MG63 (cell line): ENCODE measurements at places on chromosomes 16 and 17. TPM values are rescaled to one million over a fixed set of nuclear protein-coding genes. Genes with fewer than 3 reads are reported as not detected.

DNA sequence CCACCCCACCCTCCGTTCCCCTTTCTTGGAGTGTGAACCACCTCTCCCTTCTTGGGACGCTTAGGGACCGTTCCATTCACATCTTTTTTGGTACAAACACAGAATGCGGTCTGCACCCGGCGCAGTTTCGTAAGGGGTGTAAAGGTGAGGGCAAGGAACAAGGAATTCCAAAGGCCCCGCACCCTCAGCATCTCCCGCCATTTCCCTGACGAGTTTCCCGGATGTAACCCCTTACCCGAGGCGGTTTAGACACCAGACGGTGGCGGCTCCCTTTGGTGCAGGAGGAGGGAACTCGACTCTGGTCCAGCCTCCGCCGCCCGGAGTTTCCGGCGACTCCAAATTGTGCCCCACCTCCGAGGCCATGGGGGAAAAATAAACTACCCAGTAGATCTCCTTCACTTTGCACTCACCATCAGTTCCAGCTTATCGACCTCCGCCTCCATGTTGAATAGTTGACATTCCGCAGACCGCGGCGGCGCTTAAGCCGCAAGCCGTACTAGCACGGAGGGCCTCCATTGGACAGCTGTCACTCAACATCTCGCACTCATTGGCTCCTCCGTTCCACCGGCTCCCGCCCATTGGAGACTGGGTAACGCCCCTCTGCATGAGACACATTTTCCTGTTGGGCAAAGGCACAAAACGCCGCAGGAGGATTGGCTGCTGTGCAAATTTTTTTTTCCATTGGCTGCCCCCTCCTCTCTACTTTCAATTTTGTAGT, at the start of gene SKA2:
TSS of gene SKA2 (minus strand) at position 466 of the 718 bp plus-strand sequence. CDS start at position 443, 23 bp downstream.
- peak; percentile 98 for DNase-seq

DNA sequence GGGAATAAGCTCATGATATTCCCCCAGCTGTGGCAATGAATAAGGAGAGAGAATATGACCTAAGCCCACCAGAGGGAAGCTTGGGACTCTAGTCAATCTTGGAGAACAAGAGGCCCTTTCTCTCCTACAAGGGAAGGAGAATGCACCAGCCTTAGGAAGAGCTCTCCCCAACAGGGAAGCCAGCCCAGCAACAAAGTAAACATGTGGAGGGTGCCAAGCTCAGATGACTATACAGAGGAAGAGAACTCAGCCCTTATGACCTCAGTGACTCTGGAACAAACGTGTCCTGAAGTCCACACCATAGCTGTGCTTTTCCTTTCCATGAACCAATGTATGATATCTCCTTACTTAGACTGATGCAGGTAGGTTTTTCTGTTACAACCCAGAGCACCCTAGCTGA, 219.7 kb downstream of the GSG1L start:
- DNase-seq: peak; percentile 64

DNA sequence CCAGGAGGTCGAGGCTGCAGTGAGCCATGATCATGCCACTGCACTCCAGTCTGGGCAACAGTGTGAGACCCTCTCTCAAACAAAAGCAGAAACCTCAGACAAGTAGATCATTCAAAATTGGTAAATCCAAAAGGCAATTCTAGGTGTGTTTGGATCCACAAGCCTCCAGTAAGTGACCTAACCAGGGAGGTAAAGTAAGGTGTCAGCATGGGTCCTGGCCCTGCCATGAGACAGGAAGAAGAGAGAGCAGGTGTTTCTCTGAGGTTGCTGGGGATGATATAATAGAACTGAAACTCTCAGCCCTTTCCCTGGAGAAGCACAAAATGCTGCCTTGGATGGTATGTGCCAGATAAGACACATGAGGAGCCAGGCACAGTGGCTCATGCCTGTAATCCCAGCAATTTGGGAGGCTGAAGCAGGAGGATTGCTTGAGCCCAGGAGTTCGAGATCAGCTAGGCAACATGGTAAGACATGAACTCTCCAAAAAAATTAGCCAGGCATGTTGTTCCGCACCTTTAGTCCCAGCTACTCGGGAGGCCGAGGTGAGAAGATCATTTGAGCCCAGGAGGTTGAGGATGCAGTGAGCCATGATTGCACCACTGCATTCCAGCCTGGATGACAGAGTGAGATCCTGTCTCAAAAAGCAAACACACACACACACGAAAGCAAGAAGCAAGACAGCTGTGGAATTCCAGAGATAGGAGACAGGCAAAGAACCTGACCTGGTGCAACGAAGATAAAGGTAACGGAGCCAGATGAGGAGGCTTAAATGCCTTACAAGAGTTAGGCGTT, 6.5 kb downstream of the TM4SF5 start:
- no peak for DNase-seq

GRCh38 chr17:412211-413015, 59.8 kb upstream of the RPH3AL start:
- peak; percentile 19 for DNase-seq

GRCh38 chr16:69538808-69539207, 27.0 kb upstream of the NFAT5 start:
- DNase-seq: no peak

- peak; percentile 90 for DNase-seq
These were observed 5.4 kb upstream of the ZNF213 start for GRCh38 chr16:3129137-3130131.

DNA sequence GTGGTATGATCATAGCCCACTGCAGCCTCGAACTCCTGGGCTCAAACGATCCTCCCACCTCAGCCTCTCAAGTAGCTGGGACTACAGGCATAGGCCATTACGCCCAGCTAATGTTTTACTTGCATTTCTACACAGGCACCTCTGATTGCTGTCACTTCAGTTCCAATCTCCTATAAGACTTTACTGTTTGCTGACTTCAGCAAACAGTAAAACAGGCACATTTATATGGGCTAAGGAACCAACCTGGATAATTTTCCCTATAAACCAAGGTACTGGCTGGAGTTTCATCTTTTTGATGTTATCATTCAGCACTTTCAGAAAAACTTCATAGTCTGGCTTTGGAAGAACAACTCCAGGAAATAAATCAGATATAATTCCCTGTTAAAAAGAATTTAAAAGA, 114.2 kb downstream of the DNAH3 start:
- DNase-seq: no peak

- no peak for DNase-seq
These were observed 351 bp upstream of the GDPD1 start for GRCh38 chr17:59219992-59220327.

- DNase-seq: no peak
These were observed 10.8 kb downstream of the P2RX5 start for GRCh38 chr17:3685174-3685573.

DNA sequence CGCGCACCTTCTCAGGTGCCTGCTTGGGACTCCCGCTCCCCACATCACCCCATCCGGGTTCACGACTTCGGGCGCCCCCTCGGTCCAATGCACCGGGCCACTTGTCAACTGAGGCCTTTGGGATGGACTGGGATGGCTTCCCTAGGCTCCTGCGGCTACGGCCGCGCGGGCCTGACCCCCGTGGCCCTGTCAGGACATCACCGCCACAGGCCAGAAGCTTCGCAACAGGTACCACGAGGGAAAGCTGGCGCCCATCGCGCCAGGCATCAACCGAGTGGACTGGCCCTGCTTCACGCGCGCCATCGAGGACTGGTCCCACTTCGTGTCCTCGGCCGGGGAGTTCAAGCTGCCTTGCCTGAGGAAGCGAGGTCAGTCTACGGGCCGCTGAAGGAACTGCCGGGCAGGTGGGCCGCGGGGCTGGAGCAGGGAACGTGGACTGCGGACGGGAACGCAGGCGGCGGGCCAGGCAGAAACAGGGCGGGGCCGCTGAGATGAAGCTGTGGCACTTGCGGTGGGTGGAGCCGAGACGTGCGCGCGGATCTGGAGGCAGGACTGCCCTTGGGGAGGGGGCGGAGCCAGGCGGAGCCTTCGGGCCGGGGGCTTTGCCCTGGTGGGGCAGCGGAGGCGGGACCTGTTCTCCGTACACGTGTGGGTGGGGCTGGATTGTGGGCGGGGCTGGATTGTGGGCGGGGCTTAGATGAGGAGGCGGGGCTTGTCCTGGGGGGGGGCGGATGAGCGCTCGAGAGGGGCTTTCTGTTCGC, 13.7 kb upstream of the CNGB1 start:
- peak; percentile 87 for DNase-seq

DNA sequence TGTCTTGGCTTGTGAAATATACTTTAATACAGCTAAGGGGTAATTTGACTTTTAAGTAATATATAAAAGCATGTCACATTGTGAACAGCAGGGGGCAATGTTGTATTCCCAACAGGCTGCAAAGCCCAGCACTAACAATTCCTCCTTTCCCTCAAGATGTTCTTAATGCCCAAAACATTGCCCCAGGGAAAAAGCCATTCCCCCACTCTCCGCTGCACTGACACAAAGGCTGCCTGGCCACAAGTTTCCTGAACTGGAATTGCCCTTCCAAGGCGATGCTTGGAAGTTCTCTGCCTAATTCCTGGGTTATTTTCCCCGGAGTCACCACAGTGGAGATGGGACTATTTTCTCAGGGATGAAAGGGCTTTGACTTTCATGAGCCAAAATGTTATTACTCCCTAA, 27.2 kb downstream of the CLEC16A start:
- DNase-seq: peak; percentile 57

- no peak for DNase-seq
These were observed 5.0 kb downstream of the ACSF2 start for GRCh38 chr17:50430821-50431618.

- no peak for DNase-seq
These were observed 81.3 kb downstream of the METRNL start for GRCh38 chr17:83160443-83161297.

DNA sequence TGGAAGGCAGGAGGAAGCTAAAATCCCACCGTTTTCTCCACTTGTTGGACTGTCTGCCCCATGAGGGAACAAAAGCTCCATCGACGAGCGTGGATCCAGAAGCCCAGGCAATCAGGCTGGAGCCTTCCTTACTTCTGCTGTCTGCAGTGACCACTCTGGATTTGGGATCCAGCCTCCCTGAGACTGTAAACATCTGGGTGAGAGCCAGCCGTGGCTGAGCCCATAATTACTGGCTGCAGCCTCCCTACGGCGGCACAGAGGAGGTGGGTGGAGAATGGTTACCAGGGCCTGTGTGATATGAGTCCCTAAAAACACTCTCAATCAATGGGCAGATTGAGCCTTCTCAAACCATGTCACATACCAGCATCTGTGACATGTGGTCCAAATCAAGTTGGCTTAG, 158.2 kb downstream of the FOXL1 start:
- DNase-seq: no peak

DNA sequence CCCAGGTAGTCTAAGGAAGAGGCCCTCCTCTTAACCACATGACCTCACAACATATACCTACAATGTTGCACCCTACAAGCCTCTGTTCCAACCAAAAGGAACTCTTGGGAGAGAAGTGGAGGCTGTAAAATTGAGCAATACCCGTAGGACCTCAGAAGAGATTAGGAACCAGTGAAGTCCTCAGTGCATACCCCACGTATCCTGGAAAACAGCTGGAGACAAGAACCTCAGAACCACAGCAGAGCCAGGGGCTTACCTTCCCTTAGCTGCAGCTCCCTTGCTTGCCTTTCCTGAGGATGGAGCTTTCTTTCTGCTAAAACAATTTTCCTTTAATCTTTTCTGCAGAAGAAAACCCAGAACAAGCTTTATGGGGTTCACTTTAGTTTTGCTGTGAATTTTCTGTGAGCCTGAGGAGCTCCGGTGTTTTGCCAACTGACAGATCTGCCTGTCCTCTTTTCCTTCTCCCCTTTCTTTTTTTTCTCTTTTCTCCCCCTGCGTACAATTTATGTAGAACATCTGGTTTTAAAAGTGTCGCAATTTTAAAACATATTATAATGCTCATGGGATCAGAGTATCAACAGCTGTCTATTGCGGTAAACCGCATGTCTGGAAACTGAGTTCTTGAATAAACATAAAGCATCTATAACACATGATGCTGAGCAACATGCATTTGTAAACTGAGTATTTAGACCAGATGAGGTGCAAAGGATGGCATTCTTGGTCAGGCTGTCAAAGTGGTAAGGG, 226.4 kb upstream of the MAF start:
- no peak for DNase-seq

- no peak for DNase-seq
These were observed 70.1 kb downstream of the NLK start for GRCh38 chr17:28112606-28113005.

GRCh38 chr16:6633456-6633855, 699.2 kb upstream of the RBFOX1 start:
- DNase-seq: no peak

- peak; percentile 67 for DNase-seq
These were observed 565 bp upstream of the XAF1 start for GRCh38 chr17:6755281-6755680.

DNA sequence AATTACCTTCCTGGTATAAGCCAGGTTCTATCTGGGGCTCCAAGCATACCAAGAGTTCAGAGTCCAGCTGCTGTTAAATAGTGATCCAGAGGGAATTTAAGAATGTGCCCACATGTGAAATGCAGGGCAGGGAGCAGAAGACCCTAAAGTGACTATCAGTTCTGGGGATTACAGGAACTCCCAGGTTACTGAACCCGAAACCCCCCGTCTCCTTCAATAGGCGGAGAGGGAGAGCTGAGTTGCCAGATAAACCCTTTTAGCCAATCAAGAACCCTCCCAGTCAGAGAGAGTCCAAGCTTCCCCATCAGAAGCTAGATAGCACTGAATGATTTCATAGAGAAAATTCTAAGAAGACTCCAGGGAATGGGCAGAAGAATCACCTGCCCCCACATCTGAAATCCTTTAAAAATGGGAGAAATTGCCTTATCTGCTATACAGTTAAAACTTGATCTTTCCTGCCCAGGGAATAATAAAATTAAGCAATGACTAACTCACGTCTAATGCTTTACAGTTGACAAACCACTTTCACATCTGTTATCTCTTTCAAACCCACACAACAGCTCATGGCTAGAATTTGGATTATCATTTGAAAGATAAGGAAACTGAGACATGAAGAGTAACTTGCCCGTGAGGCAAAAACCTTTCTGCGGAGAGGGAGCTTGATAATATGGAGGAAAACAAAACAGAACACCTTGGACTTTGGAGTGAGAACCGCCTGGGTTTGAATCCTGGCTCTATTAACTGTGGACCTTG, 10.2 kb downstream of the NOG start:
- DNase-seq: no peak

GRCh38 chr17:60862482-60862881, 184.8 kb downstream of the BCAS3 start:
- DNase-seq: no peak

MPP3 gene
- total RNA-seq: 3.9 and 4.4 TPM in 2 replicates

LGALS9B gene
- not detected in 2 replicates for total RNA-seq

TSNAXIP1 gene
- total RNA-seq: 1.4 TPM in 1 of 2 replicates, not detected in the other

MYCBPAP gene
- total RNA-seq: not detected in 2 replicates

NAGS gene
- total RNA-seq: 1.4 TPM in 1 of 2 replicates, not detected in the other

SPAG9 gene
- 53.8 and 65.5 TPM in 2 replicates for total RNA-seq

MYL4 gene
- not detected in 2 replicates for total RNA-seq

EFCAB13 gene
- total RNA-seq: 0.05 and 0.30 TPM in 2 replicates

RNU2-1 gene
- total RNA-seq: not detected in 2 replicates

ACSM3 gene
- 0.23 TPM in 1 of 2 replicates, not detected in the other for total RNA-seq
